Transverse colon (tissue), 4 donors: ENCODE measurements at places on chromosomes 6 and 20. TPM values are rescaled to one million over a fixed set of nuclear protein-coding genes. Genes with fewer than 3 reads are reported as not detected.

Gene LINC00237
- total RNA-seq, result not detected

- DNase-seq, result peak; percentile 5
Measured at GRCh38 chr20:25025986-25026605, 31.8 kb downstream of the ACSS1 start.

Gene LPA
- 0.55 TPM for total RNA-seq

GRCh38 chr6:80256691-80257090 is 150.2 kb downstream of the BCKDHB start:
- no peak for DNase-seq

DNA sequence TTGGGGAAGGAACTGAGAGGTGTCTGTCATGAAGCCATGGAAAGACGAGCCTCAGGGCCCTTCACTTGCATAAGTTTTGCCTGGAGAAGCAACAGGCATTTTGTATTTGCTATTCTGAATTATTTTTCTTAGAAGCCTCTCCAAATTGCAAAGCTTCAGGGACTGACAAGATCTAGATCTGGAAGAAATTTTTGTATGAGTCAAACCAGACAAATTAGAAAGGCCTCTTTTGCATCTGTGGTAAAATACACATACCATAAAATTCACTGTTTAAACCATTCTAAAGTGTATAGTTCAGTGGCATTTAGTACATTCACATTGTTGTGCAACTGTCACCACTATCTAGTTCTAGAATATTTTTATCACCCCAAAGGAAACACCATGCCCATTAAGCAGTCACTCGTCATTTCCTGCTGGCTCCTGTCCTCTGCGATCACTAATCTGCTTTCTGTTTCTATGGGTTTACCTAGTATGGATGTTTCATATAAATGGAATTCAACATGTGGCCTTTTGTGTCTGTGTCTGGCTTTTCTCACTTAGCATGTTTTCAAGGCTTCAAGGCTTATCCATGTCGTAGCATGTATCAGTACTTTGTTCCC is 269.1 kb downstream of the PHF3 start:
- DNase-seq, result no peak

DNA sequence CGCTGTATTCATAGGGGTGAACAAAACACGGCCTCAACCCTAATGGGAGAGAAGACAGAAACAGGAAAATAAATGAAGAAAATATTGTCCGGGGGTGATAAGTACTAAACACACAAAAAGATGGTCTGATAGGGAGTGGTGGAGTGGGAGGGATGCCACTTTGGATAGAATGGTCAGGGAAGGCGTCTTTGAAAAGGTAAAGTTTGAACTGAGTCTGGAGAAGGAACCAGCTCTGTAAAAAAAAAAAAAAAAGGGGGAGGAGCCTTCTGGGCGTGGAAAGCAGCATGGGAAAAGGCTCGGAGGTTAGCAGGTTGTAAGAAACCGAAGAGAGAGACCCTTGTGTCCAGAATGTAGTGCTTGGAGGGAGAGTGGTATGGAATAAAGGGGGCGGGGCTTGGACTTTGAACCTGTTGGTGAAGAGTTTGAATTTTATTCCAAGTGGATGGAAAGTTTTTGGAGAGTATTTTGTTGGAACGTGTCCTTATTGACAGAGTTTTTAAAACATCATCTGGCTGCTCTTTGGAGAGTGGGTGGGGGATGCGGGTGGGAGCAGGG is 1.8 kb downstream of the CHMP4B start:
- DNase-seq, result no peak

Gene MEP1A
- 601 TPM for total RNA-seq
